ENCODE measurements at places on chromosomes 11 and 22.
A peak's percentile ranks its signal among the peaks of the same experiment; 100 is the strongest.

- no peak for DNase-seq
Measured at GRCh38 chr11:134598368-134598767, 186.3 kb upstream of the B3GAT1 start.

DNA sequence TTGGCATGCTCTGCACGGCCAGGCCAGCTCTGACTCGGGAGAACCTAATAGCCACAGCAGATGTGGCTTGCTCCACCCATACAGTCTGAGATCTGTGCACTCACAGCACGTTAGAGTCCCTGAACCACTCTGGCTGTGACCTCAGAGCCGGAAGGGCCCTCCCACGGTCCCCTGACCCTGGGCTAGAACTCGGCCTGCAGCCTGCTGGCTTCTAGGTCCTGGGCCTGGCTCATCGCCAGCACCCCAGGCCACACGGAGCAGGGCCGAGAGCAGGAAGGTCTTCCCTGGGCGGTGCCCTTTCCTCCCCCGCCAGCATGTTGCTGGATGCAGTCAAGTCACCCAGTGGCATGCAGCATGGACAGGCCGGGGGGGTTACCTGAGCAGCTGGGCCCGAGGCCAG lies 35.3 kb upstream of the TTLL12 start:
- no peak for DNase-seq

- DNase-seq = no peak
Measured at GRCh38 chr11:29553990-29554389, 462.8 kb downstream of the KCNA4 start.

DNA sequence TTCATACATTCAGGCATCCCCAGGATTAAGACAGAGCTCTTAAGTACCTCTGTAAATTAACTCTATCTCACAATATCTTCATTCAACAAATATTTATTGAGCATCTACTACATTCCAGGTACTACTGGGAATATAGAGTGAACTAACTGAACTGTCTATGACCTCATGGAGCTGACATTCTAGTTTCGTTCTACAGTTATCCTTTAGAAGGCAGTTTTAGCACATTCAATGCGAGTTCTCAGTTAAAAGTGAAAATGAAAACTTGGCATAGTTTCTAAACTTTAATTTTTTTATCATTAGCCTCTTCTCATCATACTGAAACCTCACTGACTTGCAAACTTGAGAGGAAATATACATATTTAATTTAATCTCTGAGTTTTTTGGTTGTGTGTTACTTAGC lies 10.7 kb upstream of the MS4A6E start:
- DNase-seq = no peak

GRCh38 chr11:13287681-13288080 lies 10.1 kb downstream of the BMAL1 start:
- no peak for DNase-seq

- DNase-seq = peak; percentile 21
Measured at GRCh38 chr22:22167791-22168189, 76.8 kb upstream of the VPREB1 start.

GRCh38 chr11:118071416-118072030 lies 5.4 kb upstream of the TMPRSS4 start:
- no peak for DNase-seq

DNA sequence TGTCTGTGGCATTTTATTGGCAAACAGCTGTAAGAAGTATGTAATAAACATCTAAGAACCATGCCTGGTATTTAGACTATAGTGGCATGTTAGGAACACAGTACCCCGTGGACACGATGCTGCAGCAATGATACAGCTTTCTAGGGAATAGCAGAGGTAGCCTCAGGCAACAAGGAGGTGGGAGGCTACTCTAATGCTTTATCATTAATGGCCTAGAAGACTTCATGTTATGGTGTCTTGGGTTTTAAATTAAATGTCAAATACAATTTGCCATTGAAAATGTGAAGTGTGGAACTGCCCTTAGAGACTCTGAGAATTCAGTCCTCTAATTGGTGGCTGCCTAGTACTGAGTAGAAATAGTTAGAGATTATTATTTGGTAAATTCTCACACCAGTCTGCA lies 516.9 kb downstream of the CNTN5 start:
- DNase-seq = no peak

DNA sequence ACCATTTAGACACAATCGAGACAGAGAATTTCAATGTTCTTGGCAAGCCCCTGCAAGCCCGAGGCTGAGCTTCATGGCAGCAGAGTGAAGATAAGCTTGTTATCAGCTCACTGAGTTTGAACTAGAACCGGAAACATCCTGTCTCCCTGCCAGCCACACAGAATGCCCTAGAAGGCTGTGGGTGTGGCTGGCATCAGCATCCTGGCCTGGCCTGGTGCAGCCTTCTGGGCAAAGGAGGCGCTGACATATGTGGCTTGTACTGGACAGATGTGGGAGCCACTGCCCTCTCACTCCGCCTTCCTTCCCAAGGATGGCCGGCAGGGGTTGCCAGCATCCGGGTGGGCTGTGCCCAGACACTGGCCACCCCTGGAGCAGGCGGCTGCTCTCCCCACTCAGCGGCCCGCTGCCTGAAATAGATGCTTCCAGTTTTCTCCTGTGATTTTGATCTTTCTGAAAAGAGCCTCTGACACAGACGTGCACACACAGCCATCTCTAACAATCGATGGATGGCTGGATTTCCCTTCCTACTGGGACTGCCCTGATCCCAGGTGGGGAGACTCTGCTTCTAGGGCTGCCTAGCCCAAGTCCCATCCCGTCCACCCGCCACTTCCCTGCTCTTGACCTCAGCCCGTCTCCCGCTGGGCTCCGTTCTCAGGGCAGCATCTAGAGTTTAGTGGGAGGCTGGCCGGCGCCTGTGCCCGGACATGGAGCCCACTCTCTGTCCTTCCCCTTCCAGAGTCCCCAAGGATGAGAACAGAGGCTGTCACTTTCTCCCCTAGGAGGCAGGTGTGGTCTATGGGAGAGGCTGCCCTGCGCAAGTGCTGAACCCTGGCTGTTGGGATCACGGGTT lies 149.7 kb downstream of the CTTN start:
- no peak for DNase-seq

GRCh38 chr11:15119826-15120225 lies 5.1 kb downstream of the INSC start:
- no peak for DNase-seq

DNA sequence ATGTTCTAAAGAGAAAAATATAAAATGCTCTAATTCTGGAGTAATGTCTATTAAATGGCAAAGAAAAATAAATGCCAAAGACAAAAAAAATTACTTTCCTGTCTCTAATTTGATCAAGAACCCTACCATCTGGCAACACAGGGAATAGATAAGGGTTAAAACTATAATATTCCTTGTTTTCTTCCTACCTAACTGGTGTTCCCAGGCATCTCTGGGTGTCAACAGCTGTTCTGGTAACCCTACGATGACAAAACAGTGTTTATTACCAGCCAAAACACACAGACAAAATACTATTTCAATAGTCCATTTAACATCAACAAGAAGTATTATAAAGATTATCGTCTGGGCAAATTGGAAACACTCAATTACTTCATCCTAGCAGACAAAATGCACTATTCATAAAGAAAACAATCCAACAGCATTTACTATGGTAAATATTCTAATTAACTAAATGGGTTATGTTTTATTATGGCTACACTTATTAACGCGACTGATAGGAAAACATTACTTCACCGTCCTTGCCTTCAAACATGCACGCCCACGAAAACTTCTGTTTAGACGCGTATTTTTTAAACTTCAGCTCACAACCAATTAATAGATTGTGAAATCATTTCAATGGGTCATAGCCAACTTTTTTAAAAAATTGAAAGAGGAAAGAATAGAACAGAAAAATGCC lies 50.6 kb downstream of the LGR4 start:
- no peak for DNase-seq

- DNase-seq = no peak
Measured at GRCh38 chr22:38097557-38098409, 12.7 kb downstream of the BAIAP2L2 start.

- no peak for DNase-seq
Measured at GRCh38 chr11:21634491-21634890, 558.4 kb upstream of the ANO5 start.

- DNase-seq = no peak
Measured at GRCh38 chr22:20966883-20967696, at the start of gene AIFM3. Gene AIFM3, plus strand, starts transcription at chr22:20967255. Its CDS starts 690 bp downstream, at chr22:20967945.

DNA sequence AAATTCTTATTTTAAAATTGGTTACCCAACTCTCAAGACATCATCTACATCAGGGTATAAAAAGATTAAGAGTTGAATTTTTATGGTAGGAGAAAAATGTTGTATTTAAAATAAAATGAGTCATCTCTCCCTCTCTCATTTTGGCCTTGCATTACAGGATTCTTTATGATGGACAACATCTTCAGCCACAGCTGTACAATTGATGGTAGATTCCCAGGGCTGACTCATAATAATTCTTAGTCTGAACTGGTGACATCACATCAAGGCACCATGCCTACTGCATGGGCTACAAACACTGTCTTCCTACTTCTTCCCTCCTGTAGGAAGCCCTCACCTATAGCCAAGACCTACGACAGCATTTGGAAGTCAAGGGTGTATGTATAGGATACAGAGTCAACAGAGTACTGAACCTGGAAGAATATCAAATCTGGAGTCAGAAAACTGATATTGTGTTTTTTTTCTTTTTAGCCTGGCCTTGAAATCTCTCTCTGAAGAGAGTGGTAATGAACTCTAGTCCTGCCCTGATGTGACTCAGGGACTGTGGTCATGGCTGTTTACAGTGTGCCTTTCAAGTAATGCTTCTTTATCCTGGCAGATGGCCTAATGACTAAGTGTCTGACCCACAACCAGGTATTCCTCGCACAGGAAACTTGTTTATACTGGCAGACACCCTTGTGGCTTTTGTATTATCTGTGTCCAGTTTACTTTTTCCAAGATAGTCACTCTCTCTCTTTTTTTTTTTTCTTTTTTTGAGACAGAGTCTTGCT lies 32.5 kb downstream of the MRGPRX2 start:
- DNase-seq = no peak

Data from GM19239 (cell line).